ENCODE measurements at places on chromosomes 6 and 20.

GRCh38 chr6:98843271-98844243 is 9.2 kb downstream of the POU3F2 start:
- DNase-seq: no peak

GRCh38 chr20:56629464-56630085 is 469 bp downstream of the TFAP2C start:
- no peak for DNase-seq

- DNase-seq: no peak
Observed at GRCh38 chr20:38550274-38550673, 30.7 kb upstream of the ADIG start.

DNA sequence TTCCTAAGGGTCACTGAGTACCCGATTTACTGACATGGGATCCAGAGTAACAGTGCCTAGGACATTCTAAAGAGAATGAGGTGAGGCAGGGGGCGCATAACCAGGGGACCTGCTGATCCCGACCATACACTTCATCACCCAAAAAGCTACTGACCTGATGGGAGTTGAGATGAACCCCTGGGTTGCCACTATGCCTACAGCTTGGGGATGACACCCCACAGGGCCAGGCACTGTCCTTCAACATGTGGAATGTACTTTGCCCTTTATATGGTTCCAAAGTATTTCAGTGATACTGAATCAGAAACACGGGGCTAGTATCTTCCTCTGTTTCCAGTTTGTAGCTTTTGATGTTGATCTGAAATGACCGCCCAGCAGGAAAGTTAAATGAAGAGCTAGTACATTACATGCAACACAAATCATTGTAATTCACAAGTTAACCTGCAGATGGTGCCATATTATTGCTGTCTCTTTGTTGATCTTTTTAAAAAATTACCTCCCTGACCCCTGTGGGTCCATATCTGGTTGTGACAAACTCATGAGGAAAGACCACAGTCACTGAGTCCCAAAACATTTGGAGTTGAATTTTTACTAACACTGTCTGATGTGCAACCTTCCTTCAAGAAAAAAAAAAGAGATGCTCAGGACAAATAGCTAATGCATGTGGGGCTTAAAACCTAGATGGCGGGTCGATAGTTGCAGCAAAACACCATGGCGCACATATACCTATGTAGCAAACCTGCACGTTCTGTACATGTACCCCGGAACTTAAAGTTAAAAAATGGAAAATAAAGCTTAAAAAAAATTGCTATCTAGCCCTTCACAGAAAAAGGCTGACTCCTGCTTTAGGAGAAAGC is 42.7 kb upstream of the GCNT2 start:
- DNase-seq: no peak

- no peak for DNase-seq
Observed at GRCh38 chr20:6185268-6185667, 62.4 kb upstream of the FERMT1 start.

GRCh38 chr6:147212622-147213021 is 8.4 kb downstream of the STXBP5 start:
- no peak for DNase-seq

GRCh38 chr20:17282501-17282900 is 55.7 kb downstream of the PCSK2 start:
- no peak for DNase-seq

DNA sequence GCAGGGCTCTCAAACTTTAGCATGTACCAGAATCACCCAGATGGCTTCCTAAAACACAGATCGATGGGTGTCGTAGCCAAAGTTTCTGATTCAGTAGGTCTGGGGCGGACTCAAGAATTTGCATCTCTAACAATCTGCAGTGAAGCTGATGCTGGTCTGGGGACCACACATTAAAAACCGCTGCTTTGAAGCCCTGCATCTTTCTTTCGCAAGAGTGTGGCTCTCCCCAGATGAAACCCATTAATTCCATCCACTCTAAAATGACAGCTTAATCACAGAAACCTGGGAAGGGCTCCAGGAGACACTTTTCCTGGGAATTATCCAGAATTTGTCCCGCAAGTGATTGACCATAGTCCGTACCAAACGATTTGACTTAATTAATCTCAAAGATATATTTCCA is 319.8 kb upstream of the PLCB4 start:
- no peak for DNase-seq

DNA sequence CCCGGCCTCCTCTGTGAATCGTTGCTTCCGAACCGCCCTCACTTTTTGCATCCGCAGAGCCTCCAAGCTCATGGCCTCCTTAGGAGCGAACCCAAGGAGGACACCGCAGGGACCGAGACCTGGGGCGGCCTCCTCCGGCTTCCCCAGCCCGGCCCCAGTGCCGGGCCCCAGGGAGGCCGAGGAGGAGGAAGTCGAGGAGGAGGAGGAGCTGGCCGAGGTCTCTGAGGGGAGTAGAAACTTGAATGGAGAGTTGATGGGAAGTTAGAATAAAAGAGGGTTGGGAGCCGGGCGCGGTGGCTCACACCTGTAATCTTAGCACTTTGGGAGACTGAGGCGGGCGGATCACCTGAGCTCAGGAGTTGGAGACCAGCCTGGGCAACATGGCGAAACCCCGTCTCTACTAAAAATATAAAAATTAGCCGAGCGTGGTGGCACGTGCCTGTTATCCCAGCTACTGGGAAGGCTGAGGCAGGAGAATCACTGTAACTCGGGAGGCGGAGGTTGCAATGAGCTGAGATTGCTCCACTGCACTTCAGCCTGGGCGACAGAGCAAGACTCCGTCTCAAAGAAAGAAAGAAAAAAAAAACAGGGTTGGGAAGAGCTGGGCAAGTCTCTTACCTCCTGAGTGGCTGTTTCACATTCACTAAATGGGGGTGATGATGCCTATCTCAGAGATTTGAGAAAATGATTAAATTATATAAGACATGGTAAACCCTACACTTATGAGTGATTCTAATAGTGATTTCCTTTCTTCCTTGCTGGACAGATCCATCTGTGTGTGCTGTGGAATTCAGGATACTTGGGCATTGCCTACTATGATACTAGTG is 805 bp downstream of the MSH5 start:
- DNase-seq: no peak

DNA sequence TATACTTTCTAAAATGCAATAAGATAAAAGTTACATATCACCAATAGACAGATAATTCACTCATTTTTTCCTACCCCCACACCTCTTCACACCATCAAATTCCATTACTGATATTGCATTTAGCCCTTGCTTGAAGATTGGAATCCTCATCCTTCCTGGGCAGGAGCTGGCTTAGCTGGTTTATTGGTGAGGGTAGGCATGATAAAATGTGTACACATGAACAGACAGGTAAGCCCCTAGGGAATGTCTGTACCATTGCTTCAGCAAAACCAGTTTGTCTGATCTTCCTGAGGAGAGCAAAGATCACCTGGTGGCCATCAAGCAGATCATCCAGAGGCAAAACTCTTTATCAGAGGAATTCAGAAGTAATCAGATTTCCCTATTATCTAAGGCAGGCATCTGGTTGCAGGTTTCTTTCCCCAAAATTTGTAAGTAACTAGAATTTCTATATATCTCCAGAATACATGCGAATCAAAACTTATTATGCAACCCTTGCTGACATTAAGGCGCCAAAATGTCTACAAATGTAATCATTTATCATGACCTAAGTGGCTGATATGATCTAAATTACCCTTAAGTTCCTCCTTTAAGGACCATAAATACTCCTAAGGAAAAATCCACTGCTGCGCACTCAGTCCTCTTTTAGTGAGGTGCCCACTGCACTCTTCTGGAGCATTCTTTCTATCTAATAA is 6.6 kb upstream of the FABP7 start:
- DNase-seq: no peak

GRCh38 chr6:41367700-41368099 is 32.3 kb downstream of the NCR2 start:
- DNase-seq: no peak

DNA sequence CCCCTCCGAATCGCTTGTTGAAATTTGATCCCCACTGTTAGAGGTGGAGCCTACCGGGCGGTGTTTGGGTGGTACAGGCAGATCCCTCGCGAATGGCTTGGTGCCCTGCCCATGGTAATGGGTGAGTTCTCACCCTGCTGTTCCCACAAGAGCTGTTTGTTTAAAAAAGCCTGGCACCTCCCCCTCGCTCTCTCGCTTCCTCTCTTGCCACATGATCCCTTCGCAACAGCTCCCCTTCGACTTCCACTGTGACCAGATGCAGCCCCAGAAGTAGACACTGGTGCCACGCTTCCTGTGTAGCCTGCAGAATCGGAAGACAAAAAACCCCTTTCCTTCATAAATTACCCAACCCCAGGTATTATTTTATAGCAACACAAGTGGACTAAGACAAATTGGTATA is 292.2 kb upstream of the QKI start:
- no peak for DNase-seq

- DNase-seq: no peak
Observed at GRCh38 chr6:28215425-28215824, 9.7 kb upstream of the ZSCAN9 start.

DNA sequence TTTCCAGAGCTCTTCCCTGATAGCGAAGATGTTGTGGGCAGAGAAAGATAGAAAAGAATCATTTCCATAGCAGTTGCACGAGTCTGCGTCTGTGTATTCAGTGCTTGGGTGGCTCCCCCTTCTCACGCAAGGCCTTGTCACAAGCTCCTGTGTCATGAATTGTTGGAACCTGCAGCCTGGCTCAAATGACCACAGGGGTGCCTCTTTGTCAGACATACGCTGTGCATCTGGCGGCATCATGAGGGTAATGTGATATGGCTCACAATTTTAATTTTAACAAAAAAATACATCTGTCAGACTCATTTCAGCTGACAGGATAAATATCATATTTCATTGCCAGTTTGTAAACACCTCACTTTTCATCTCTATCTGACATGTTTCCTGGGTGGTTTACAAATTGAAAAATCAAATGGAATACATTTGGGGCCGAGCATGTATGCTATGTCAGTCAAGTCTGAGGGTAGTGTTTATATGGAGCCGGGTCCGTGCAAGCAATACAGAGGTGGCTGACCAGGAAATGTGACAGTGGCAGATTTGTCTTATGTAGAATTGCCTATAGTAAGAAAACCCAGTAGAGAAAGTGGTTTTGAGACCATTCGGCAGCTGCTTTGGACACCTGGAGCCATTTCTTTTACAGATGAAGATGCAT is 90.9 kb downstream of the CAP2 start:
- no peak for DNase-seq

- DNase-seq: no peak
Observed at GRCh38 chr6:107692351-107692750, 131.8 kb downstream of the SCML4 start.

DNA sequence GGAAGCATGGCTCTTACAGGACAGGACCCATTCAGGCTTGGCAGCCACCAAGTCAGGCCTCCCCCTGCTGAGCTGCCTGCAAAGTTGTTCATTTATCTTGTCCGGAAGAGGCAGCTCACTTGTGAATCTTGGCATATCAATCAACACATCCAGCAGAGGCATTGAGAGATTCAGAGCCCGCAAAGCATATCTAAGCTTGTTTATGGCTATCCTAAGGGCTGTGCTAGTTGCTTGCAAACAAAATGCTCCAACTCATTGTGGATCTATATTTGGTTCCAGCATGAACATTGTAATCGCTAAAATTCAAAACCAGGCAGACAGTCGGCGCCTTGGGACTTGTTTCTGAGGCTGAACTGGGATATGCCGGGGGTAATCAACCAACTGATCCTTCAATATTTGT is 106.1 kb downstream of the UNC5CL start:
- DNase-seq: no peak

- no peak for DNase-seq
Observed at GRCh38 chr6:13495112-13495776, 7.8 kb upstream of the GFOD1 start.

DNA sequence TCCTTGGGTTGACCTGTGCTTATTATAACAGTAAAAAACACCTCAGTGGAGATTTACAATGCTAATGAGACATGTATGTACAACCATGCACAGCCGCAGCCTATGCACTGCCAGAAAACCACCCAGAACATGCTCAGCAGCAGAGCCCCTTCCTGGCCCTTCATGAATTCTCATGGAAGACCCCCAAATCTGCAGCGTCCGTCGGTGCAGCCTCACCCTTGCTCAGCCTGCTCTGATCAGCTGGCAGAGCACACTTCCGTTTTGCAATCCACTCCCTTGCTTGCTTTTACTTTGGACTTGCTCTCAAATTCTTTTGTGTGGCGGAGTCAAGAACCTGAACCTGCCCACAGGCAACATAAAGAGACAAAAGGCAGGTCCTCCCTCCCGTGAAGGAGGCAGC is 378.2 kb upstream of the SULF2 start:
- no peak for DNase-seq

GRCh38 chr20:9409352-9409751 is 105.0 kb upstream of the LAMP5 start:
- no peak for DNase-seq

DNA sequence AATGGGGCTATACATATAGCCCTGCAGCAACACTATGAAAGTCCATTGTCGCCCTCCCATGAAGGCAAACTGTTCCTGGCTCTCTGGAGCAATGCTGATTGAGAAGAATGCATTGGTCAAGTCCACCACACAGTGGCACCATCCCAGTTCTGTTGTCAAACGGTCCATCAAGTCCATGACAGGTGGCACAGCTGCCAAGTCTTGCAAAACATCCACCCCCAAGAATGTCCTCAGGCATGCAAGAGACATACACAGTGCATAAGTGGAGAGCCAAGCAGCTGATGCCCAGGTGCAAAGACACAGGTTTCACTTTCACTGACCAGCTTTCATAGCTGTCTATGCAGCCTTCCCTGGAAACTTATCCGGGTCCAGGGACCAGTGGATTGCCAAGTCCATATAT is 17.5 kb downstream of the ZNF391 start:
- no peak for DNase-seq

GRCh38 chr6:2853769-2854395 is 12.2 kb upstream of the SERPINB1 start:
- peak; percentile 87 for DNase-seq

GRCh38 chr6:2625581-2625980 is 125.1 kb downstream of the MYLK4 start:
- DNase-seq: no peak

DNA sequence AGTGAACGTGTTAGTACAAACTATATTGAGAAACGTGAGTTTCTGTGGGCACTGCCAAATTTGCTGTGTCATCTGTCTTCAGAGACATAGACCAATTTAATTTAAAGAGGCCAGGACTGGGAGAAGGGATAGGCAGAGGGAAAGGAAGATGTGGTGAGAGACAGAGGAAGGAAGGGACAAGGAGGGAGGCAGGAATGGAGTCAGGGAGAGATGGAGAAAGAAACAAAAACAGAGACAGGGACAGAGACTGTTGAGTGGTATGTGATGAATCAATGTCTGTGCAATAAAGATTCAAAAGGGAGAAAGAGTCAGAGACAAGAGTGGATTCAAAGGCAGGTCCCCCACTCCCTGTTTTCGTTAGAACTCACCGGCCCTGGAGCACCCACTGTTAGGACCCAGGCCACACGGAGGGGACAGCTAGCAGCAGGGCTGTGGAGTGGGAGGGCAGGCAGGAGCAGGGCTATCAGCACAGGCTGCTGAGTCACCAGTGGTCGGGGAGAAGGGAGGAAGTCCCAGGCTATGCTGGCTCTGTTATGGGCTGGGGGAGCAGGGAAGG is 51.6 kb upstream of the CHD6 start:
- DNase-seq: no peak

- no peak for DNase-seq
Observed at GRCh38 chr6:116010790-116011401, 49.8 kb downstream of the FRK start.

GRCh38 chr6:45376310-45377042 is 1.3 kb downstream of the SUPT3H start:
- DNase-seq: no peak

GRCh38 chr20:61049684-61050083 is 202.4 kb upstream of the CDH4 start:
- DNase-seq: no peak
